Fibroblast of lung (primary cell): ENCODE measurements at places on chromosomes 5 and 9. TPM values are rescaled to one million over a fixed set of nuclear protein-coding genes. Genes with fewer than 3 reads are reported as not detected.

PCDHA9 gene
- 0.03 TPM in 1 of 2 replicates, not detected in the other for polyA plus RNA-seq

ENTPD8 gene
- not detected in 2 replicates for polyA plus RNA-seq

DNA sequence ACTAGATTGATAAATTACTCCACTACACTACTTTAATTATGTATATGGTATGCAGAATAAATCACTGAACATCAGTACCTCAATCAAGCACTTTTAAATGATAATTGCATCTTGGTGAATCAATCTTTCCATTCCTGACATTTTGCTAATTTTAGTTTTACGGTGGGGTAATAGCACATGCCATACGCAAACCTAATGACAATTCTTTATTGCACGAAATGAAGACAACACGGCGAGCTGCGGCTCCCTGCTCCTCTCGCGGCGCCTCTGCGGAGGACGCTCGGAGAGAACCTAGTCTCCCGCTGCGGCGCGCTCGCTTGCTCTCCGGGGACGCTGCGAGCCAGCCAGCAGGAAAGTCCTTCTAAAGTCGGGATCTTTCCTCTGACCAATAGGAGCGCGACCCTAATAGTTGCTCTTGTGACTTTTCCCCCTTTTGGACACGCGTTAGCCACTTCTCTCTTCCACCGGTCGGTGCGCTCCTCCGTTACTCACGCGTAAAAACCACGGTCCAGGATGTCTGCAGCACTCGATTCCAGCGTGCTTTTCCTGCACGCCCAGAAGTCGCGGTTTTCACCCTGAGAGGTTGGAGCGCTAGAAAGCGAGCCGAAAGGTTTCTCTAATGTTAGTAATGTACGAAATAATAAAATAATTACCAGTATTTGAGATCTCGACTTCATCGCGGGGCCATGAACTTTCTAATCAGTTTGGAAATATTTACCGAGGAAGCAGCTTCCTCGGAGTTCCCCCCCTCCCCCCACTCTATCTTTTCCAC lies 1.0 kb upstream of the MEF2C start:
- peak; percentile 80 for DNase-seq

GRCh38 chr5:64199425-64199824 lies 33.8 kb downstream of the RNF180 start:
- DNase-seq = no peak

DNA sequence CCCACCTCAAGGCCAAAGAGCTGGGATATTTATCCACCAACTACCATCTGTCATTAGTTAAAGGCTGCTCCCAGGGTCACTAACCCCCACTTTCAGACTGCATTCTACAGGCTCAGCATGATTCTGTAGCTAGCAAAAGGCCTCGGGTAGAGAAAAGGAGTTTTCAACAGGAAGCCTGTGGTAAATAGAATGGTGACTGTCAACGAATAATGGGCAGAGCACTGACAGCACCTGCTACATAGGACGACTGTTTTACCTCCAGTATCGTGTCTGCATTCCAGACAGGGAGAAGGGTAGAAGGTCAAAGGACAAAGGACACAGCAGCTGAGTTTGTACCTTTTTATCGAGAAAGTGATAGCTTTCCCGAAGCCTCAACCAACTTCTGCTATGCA lies 20.3 kb downstream of the MFAP3 start:
- DNase-seq = no peak

DNA sequence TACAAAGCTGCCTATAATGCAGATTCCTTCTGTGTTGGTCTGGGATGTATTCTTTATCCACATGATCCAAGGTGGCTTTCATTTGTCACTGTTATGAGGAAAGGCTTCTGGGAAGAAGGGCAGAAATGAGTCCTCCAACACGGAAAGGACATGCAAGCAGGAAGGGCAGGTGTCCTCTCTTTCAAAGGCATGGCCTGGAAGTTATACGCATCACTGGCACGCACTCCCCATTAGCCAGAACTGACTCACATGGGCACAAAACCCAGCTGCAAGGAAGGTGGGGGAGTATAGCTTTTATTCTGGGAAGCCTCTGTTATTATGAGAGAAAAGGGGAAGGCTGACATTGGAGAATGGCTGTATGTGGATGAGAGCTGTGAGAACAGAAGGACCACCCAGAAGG lies 141.3 kb upstream of the ZNF618 start:
- no peak for DNase-seq

- no peak for DNase-seq
Measured at GRCh38 chr5:169768416-169768815, 131.3 kb downstream of the DOCK2 start.
